Activated T-cell treated with anti-CD3 and anti-CD28 coated beads for 24 hours (primary cell): ENCODE measurements at places on chromosomes 6 and 20.

DNA sequence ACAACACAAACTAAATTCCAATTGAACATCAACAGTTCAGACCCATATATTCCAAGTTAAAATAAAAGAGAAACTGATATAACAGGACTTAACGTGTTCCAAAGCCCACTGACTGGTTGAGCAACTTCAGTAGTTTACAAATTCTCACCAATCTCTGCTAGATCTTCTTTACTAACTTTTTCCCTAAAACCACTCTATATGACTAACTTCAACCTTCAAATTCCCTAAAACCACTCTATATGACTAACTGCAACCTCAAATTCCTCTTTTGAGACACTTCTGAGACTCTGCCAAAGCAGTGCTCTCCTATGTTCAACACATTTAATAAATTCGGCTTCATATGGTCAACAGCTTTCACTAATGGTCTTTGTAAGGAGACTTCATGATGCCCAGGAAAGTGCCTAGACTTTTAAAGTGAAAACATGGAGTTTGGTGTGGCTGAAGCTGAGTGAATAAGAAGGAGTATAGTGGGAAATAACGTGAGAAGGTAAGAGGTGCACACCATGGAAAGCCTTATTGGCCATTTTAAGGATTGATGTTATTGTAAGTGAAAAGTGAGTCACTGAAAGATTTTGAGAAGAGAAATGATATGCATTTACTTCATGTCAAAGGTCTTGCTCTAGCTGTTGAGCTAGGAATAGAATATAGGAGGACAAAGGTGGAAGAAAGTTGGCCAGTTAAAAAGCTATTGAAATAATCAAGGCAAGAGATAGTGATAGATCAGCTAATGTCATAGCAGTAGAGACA is 134.0 kb upstream of the HCRTR2 start:
- no peak for DNase-seq

DNA sequence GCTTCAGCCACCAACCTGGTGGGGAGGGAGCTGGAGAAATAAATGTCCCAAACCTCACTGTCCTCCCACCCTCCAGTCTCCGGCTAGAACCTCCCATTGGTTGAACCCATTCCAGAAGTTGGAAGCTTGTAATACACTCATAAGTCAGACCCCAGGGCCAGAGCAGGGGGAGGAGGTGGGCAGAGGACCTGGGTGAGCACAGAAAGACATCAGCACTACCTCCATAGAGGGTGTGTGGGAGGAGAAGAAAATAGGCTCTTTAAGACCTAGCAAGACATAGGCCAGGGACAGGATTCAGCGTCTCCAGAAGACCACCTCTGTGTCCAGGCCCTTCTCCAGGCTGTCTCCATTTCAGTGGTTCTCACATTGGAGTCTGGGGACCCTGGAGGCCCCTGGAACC is 73.3 kb upstream of the TOP1 start:
- DNase-seq = no peak

- DNase-seq = no peak
Observed at GRCh38 chr6:139960671-139961070, 586.2 kb upstream of the CITED2 start.

- DNase-seq = no peak
Observed at GRCh38 chr6:52549428-52549827, 27.4 kb downstream of the TRAM2 start.

GRCh38 chr6:65170273-65170672 is 536.8 kb downstream of the EYS start:
- no peak for DNase-seq

DNA sequence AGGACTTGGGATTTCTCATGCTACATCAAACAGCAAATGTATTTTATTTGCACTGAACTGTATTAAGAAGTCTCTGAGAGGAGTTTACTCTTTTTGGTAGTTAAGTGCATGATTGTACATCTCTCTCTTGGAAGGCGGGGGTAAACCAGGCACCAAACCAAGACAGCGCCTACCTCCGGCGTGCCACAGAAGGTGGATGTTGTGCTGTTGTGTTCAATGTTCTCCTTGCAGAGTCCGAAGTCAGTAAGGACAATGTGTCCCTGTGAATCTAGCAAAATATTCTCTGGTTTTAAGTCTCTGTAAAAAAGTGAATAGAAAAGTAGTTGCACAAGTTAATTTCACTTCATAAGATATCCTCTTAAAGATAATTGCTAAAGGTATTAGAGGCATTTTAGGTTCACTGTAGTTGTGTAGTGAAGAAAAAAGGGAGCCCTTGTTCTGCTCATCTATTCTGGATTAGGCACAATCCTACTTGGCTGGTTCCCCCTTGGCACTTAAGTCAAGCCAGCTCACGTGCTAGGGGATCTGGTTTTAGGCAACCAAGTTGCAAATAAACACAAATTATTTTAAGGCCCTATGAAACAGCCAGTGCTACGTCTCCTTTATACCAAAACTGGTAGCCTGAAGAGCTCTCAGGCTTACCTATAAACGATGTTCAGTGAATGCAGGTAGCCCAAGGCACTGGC is 119.7 kb upstream of the SLC2A12 start:
- DNase-seq = no peak

- DNase-seq = no peak
Observed at GRCh38 chr20:58256842-58257241, 28.4 kb upstream of the ANKRD60 start.

DNA sequence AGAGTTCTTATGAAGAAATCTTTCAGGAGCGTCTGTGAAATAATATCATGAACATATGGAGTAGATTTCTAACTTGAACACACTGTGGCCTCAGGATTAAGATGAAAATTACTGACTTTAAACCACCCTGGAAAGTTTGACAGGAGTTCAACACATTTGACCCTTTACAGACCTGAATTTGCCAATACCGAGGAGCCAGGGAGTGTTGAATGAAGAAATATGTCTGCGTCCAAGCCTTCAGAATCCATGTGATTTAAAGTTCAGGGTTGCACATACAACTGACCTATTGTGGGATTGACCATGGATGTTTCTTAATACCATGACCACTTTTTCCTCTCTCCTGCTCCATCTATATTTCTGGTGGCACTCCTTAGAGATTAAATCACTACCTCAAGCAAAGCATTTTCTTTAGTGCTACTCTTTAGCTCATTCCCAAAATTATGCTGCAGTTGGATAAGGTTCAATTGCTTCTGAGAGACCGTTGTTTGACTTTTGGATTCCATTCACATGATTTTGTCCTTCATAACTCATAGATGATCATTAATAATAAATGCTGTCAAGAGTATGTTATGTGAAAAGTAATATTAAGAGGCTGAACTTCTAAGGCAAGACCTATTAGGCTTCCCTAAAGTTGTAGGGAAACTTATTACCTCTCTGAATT is 57.4 kb downstream of the PRL start:
- DNase-seq = no peak

DNA sequence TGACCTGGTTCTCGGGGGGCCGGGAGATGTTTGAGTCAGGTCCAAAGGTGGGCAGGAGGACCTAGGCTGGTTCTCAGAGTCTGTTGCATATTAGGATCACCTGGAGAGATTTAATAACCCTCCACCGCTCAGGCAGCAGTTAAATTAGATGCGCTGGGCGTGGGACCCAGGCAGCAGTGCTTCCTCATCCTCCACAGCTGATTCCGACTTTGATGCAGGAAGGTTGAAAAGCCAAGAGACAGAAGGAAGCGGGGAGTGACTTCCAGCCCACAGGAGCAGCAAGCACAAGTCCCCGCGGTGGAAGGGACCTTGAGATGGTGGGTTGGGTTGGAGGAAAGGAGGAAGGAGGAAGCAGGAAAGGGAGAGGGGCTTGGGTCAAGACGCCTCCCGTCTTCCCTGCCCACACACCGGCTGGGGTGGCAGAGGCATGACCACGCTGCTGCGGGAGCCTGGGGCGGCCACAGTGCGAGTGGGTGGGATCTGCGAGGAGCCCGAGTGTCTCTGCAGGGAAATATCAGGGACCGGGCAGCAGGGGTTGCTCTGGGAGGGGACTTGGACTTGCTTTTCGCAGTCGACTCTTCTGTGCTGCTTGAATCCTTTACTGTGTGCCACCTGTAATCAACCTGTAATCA is 146.0 kb downstream of the PHACTR3 start:
- DNase-seq = no peak

GRCh38 chr6:7758456-7758855 is 32.6 kb downstream of the BMP6 start:
- DNase-seq = no peak

GRCh38 chr6:42374018-42374669 is 77.6 kb downstream of the TRERF1 start:
- DNase-seq = no peak

GRCh38 chr20:61451953-61452352 is 199.9 kb downstream of the CDH4 start:
- DNase-seq = no peak

DNA sequence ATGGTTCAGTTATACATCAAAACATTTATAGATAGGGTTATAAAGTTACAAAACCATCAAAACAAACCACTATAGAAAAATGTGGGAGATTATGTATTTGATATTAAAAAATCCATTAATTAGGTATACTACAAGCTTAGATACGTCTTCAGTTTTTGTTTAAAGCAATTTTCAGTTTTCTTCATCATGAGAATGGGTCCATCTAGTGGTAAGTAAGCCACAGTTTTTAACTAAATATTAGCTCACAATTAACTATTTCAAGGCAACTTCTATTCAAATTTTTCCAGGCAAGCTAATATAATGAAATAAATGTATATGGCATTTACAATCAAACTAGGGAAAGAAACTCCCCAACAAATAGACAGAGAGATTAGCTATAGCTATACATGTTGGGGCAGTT is 44.4 kb downstream of the RNGTT start:
- DNase-seq = no peak

GRCh38 chr20:60313614-60314013 is 355.4 kb downstream of the CDH26 start:
- DNase-seq = no peak

GRCh38 chr20:47019121-47019824 is 124.6 kb downstream of the EYA2 start:
- DNase-seq = no peak

DNA sequence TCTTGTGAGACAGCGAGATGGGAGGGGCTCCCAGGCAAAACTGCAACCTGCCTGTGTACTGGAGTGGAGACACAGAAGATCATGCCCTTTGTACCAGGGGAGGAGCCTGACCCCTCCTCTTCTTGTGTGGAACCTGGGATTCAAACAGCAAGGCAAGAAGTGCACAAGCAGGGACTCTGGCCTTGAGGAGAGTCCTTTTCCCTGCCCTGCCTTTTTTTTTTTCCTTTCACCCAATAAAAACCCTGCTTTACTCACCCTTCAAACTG is 251.8 kb upstream of the OPRM1 start:
- DNase-seq = no peak

DNA sequence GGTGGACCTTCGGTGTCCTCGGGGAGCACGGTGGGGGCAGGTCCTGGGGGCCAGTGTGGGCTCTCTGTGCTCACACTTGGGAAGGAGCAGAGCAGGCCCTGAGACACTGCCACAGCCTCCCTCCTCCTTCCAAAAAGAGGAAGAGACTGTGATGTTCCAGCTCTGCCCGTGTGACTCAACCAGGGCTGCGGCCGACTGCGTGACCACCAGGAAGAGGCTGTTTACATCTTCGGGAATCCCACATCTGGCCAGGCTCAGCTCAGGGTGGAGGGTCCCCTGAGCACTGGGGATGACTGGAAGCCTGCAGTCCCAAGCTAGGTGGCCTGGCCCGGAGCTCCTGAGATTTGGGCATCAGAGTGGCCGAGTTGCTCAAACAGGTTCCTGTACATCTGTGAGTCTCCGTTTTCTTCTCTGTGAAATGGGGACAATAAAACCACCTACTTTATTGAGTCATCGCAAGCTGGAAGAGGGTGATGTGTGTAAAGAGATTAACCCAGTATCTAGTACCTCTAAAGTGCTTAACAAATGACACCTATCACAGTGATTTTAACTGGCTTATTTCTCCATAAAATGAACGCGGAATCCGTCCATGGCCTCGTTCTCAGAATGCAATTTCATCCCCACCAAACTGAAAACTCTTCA is 242.1 kb downstream of the DLL1 start:
- DNase-seq = no peak

- DNase-seq = no peak
Observed at GRCh38 chr6:57130661-57131177, 40.7 kb downstream of the ZNF451 start.

DNA sequence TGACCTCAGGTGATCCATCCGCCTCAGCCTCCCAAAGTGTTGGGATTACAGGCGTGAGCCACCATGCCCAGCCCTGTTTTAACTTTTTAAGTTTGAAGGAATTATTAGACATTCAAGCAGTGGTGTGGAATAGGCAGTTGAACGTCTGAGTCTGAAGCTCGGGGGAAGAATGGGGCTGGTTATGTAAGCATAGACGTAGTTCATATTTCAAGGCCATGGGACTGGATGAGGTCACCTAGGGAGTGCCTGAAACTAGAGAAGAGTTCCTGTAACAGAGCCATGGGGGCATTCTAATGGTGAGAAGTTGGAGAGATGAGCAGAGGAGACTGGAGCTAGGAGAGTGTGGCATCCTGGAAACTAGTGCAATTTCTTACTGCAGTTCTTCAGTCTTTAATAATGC is 6.4 kb downstream of the CDKAL1 start:
- no peak for DNase-seq

DNA sequence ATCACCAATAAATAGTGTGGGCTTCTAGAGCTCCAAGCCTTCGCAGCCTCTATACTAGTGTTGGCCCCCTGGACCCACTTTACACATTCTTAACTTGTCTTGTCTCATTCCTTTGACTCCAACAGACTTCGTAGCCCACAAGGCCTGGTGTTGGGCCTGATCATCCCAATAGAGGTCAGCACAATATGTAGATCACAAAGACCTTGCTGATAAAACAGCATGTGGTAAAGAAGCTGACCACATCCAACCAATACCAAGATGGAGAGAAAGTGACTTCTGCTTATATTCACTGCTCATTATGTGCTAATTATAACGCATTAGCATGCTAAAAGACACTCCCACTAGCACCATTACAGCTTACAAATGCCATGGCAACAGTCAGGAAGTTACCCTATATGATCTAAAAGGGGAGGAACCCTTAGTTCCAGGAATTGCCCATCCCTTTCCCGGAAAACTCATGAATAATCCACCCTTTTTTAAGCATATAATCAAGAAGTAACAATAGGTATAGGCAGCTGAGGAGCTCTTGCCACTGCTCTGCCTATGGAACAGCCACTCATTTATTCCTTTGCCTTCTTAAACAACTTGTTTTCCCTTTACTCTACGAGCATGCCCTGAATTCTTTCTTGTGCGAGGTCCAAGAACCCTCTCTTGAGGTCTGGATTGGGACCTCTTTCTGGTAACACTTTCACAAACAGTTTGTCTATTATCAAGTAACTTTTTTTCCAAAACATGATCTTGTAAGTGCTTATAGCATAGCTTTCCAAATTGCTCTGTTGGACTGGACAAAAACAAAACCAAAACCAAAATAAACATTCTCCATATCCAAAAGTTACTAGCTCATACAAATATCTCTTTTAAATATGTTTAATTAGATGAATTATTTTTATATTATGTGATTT is 54.6 kb upstream of the ECHDC1 start:
- DNase-seq = no peak

DNA sequence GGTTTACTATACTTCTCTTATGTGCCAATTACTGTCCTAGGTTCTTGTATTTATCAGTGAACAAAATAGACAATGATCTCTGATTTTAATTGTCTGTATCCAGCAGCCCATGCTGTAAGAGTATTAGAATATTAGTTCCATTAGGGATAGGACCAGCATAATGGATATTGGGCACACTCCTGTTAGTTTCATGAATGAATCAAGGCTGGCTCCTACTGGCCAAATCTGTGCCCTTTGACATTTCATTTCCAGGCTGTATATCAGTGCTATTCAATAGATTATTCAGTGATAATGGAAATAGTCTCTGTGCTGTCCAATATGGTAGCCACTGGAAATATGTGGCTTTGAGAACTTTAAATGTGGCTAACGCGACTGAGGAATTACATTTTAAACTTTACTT is 1007.9 kb upstream of the FLRT3 start:
- no peak for DNase-seq

GRCh38 chr6:8642131-8642530 is 206.8 kb upstream of the SLC35B3 start:
- DNase-seq = no peak
